Thyroid gland (tissue), 4 donors: ENCODE measurements at places on chromosomes 4 and X.

- no peak for DNase-seq
Measured at GRCh38 chr4:66855956-66856355, 689.3 kb downstream of the CENPC start.

GRCh38 chr4:106476741-106477140 lies 108.2 kb upstream of the GIMD1 start:
- DNase-seq = no peak

- no peak for DNase-seq
Measured at GRCh38 chr4:145842224-145842887, 96.3 kb downstream of the ZNF827 start.

DNA sequence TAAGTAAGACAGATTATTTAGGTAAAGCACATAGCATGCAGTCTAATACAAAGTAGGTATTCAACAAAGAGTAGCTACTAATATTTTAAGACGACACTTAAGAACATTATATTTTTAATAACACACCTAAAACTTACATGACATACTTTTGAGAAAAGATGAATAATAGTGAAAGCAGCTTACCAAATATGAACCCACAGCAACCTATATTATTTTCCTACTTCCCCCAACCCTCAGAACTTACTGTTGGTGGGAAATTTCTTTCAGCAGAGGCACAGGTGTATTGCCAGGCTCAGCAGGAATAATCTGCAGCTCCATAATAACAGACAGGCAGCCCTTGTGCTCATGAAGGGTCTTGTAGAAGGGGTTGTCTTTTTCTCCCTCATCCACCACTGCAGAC lies 498.9 kb downstream of the GLUD2 start:
- no peak for DNase-seq

- no peak for DNase-seq
Measured at GRCh38 chrX:85993539-85994197, 53.7 kb downstream of the CHM start.

DNA sequence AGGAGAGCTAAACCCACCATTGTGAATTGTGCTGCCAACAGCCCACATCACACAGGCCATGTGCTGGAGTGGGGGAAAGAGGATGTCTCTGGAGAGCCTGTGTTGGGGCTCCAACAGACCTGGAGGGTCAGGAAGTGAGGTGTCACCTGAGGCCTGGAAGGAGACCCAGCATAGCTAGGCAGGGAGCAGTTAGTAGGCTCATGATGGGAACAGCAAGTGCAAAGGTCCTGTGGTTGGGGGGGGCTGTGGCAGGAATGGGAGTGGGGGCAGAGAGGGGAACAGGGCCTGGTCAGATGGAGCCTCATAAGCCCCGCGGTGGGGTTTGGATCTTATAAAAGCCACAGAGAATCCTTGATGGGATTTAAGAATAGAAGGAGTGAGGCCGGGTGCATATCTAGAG lies 35.9 kb upstream of the GPR78 start:
- no peak for DNase-seq

DNA sequence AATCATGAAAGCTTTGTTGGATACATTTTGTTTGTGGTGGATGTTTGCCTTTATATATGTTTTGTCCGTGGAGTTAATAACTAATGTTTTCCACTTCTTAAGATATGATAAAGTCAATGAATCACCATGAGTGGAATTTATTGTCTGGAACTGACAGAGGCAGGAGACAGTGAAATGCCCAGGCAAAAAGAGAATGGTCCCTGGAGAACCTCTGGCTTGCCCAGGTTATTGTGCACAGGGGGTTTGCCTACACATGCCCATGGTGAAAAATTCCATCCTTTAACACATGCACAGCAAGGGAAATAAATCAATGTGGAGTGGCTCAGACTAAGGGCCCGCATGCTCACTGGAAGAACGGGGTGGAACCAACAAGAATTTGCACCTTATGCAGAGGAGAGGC lies 964.3 kb upstream of the GRIA3 start:
- DNase-seq = no peak

DNA sequence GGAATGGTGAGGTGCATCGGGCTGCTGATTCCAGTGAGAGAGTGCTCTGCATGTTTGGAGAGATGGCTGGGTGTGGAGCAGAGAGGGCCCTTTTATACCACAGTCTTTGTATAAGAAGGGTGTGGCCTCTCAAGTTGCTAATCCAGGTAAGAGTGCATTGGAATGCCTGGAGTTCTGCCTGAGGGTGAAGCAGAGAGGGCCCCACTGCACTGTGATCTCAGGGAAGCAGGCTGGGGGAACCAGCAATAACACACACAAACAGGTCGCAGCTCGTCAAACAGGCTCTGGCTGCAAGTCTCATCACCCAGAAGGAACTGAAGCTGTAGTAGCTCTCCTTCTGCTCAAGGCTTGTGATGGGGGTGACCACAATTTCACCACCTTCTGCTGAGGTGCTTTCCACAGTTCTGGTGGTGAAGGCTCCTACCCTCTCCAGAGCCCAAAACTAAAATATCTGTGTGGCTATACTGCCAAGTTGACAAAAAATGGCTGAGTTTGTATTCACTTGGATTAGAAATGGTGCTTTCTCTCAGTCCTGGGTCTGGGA lies 687.4 kb upstream of the HS3ST1 start:
- no peak for DNase-seq

DNA sequence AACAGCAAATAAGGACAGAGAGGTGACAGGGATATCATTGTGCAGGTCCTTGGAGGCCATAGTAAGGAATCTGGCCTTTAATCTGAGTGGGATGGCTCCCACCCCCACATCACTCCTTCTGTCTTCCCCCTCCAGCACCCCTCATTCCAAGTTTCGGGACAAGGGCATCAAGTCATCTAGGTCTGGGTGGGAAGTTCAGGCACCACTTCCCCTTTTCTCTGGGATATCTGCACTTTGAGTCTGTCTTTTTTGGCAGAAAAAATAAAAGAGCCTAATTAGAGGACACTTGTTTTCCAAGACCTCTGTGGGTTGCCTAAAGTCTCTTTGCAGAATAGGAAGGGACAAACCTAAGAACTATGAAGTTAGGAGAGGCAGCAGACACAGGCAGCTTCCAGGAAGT lies 60.1 kb downstream of the FUNDC1 start:
- DNase-seq = no peak

DNA sequence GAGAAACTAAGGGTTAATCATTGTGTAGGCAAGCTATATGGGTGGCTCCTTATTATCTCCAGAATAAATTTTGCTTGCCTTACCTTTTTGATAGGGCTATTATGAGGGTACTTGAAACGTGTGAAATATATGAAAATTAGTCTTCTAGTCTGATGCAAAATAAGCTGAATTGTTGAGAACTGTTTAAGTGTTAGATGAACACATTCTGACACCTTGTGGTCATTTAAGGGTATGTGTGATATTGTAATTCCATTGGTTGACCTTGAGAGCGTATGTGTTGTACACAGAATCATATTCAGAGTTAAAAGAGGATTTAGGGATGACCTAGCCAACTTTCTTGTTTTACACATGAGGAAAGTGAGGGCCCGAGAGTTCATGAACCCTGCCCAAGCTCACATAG lies 44.6 kb upstream of the LINC00632 start:
- no peak for DNase-seq

DNA sequence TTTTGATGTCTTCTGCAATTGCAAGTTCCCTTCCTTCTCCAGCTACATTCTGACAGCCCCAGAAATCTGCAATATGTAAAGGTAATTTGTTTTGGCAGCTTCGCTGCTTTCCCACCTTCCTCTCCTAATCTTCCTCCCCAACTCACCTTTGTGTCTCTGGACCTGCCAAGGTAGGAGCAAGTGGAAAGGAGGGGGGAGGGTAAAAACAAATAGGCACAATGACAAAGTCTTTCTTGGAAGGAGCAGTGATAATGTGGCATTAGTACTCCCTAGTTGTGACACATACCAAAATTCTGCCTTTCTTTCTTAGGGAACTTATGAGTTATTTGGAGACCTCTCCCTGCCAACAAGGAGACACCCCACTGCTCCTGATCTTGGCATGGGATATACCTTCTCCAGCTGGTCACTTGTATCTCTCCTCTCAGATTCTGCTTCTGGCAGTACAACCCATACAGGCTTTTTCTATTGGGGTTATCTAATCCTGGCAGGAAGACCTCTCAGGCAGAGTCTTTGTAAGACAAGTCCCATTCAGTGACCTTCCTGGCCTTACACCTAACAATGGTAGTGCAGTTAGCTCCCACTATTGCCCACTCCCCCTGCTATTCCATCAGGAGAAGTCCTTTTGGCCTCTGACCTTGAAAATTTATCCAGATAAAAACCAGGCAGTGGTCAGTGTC lies 24.2 kb downstream of the F8 start:
- DNase-seq = no peak

GRCh38 chr4:98851806-98852205 lies 77.1 kb downstream of the EIF4E start:
- no peak for DNase-seq

- DNase-seq = no peak
Measured at GRCh38 chrX:38061335-38061734, 55.0 kb downstream of the SYTL5 start.

- no peak for DNase-seq
Measured at GRCh38 chr4:161256172-161256571, 907.6 kb downstream of the FSTL5 start.

- no peak for DNase-seq
Measured at GRCh38 chr4:2281575-2282343, 19.9 kb upstream of the MXD4 start.

DNA sequence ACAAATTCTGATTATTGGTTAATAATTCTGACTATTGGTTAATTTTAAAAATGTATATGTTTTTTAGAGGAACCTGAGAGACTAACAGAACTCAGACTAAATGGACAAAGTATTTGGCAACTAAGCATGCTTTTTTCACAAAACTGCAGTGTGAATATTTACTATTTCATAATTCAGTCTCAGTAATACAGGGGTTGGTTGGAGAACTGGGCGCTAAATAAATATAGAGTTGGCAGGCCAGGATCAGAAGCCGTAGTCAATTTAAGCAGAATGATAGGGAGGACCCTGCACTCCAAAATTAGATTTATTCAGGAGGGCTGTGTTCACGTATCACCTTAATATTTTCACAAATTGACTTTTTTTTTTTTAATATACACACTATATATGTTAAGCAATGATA lies 5.8 kb downstream of the TIGD2 start:
- no peak for DNase-seq

DNA sequence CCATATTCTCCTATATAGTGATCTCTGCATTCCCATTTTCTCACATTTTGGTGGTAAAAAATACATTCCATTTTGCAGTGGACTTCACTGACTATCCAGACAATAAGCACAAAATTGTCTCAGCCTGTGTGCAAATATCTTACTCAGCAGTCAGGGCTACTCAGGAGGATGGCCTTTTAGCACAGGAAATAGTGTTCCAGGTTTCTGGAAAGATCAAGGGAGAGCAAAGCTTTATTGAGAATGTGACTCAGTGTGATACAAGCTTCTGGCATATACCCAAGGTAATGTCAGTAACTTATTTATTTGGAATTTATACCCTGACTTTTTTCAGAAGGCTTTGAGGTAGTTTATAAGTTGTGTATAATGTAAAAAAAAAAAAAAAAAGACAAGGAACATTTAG lies 233.4 kb downstream of the TEX13A start:
- no peak for DNase-seq

DNA sequence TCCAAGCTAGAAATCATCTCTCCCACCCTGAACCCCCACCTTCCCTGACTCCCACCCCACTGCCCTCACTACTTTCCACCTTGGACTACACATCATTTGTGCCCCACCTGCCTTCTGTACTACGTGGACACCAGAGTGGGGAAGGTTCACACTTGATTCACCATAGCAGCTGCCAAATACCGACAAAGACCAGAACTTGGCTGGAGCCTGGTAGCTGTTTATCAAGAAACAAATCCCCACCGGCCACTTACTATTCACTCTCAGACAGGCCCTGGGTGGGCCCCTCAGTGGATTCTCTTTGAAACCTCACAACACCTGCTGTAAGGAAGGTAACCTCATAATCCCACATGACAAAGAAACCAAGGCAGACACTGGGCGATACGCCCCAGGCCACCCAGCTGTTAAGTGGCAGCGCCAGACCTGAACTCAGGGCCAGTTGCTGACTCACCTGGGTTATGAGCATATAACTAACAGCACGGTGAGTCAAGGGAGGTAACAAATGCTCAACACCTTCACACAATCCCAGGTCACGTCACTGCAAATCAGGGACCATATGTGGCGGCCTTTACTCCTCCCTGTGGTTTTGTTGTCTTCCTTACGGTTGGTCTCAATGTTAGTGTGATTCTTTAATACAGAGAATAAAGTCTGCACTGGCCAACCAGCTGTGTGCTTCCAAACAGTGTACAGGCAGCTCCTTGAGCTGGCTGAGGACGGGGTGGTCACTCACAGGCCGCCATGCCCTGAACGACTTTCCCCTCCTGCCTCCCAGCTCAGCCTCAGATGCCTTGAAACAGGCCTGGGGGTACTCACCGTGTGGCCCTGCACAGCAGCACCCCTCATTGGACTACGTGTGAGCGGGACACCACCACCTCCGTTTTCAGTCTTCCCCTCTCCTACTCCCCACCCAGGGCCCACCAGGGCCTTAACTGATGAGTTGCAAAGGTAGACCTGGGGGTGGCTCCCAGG lies 7.5 kb downstream of the WDR1 start:
- DNase-seq = peak; percentile 62

- no peak for DNase-seq
Measured at GRCh38 chr4:98586291-98586961, 72.0 kb downstream of the TSPAN5 start.

DNA sequence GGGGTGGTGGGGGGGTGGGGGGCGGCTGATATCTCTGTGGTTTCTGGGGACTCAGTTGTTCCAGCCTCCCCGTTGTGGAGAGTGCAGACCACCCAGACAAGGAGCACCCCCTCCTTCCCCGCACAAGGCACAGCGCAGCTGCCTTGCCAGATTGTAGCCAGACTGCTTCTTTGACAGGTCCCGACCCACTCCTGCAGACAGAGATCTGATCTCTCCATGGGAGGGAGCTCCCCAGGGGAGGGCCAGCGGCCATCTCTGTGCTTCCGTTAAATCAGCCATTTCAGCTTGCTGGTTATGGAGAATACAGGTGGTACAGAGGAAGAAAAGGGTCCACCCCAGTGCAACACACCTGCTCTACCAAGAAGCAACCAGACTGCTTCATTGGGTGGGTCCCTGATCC lies 80.8 kb downstream of the FGF16 start:
- no peak for DNase-seq

GRCh38 chr4:165502916-165503907 lies 124.4 kb downstream of the CPE start:
- no peak for DNase-seq

- no peak for DNase-seq
Measured at GRCh38 chr4:6769233-6769988, 13.1 kb upstream of the KIAA0232 start.

GRCh38 chr4:161655148-161655547 lies 508.7 kb downstream of the FSTL5 start:
- no peak for DNase-seq

DNA sequence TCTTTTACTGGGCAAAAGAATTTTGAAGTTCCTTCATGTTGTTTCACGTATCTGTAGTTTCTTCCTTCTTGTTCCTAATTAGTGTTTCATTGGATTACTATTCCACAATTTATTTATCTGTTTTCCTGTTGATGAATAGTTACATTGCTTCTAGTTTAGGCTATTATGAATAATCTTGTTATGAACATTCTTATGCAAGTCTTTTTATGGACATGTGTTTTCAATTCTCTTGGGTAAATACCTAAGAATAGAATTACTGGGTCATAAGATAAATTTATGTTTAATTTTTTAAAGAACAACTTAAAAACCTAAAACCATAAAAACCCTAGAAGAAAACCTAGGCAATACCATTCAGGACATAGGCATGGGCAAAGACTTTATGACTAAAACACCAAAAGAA lies 70.9 kb upstream of the RXFP1 start:
- DNase-seq = no peak

GRCh38 chr4:8689741-8690140 lies 97.2 kb downstream of the CPZ start:
- DNase-seq = no peak
